Fibroblast of skin of left quadriceps (primary cell): ENCODE measurements at places on chromosomes 1 and 21.

GRCh38 chr1:165353731-165354671 lies 2.5 kb downstream of the LMX1A start:
- no peak for DNase-seq

DNA sequence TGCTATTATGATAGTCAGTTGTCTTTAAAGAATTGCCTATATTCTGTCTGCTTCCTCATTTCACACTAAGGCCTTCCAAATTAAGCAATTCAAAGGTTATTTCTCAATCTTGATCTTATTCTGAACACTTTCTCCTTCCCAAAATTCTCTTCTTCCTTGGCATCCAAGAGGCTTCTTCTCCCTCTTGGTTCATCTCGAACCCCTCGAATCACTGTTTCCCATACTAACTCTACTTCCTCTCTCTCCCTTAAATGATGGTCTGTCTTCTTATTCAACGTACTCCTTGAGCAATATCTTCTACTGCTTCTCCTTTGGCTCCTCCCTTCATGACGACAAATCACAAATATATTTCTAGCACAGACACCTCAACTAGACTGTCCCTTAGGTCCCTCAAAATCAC lies 4.5 kb downstream of the COPA start:
- DNase-seq: no peak

GRCh38 chr1:66416295-66416694 lies 117.7 kb upstream of the SGIP1 start:
- no peak for DNase-seq

GRCh38 chr1:206005234-206005633 lies 2.0 kb upstream of the RAB7B start:
- no peak for DNase-seq

DNA sequence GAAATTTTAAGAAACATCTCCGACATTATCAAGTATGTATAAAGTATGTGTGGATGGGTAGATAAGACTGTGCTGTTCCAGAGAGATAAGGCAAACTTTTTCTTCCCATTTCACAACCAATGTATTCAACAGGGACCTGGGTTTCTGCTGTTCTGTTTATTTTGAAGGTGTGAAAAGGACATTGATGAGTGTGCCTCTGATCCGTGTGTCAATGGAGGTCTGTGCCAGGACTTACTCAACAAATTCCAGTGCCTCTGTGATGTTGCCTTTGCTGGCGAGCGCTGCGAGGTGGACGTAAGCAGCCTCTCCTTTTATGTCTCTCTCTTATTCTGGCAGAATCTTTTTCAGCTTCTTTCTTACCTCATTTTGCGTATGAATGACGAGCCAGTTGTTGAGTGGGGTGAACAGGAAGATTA lies 174.0 kb downstream of the CRB1 start:
- DNase-seq: peak; percentile 42

DNA sequence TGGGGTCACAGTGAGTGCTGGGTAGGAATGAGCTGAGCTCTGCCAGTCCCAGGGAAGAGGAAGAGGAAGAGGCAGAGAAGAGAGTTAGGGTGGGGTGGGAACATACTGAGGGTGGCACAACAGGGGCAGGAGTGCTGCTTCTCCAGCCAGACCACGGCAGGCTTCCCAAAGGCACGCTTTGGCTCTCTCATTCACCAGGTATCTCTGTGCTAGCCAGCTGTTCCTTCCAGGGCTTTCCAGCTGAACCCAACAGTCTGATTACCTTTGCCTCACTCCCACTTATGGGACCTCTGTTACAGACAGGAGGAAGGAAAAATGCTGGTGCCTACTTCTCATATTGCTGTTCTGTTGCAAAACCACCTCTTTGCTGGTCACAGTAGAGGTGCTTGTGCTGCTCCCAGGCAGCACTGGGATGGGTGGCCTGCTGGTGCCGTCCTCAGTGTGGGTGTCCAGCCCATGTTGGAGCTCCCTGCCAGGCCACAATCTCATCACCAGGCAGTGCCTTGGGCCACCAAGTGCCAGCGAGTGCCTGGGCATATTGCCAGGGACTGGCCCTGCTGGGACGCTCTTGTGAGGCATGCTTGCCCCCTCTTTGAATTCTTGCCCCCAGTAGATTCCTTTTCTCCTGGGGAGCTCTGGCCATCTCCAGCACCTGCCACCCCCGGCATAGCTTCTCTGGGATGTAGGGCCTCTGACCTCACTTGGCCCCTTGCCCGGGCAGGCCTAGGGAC lies 2.1 kb downstream of the ADORA1 start:
- DNase-seq: no peak

GRCh38 chr1:222420633-222421032 lies 127.3 kb downstream of the HHIPL2 start:
- DNase-seq: no peak

DNA sequence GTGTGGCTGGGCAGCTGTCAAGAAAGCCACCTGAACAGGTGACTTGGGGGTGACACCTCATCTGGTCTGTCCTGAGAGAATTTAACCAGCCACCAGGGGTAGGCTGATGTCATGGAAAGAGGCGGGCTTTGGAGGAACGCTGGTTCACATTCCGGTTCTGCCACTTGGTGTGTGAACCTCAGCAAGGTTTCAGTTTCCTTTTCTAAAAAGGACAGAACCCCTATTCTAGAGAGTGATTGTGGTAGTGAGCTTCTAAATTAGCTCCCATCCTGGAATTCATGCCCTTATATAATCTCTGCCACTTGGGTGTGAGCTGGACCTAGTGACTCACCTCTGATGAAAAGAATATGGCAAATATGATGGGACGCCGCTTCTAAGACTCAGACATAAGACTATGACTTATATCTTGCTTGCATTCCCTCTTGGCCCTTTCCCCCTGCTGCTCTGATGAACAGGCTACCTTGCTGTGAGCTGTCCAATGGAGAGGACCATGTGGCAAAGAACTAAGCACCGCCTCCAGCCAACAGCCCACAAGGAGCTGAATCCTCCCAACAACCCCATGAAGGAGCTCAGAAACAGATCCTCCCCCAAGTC lies 332.1 kb downstream of the RRAGC start:
- DNase-seq: no peak

GRCh38 chr1:229238674-229239415 lies 32.1 kb upstream of the RAB4A start:
- DNase-seq: no peak

- DNase-seq: no peak
These were observed 5.8 kb upstream of the CHI3L2 start for GRCh38 chr1:111221633-111222291.

DNA sequence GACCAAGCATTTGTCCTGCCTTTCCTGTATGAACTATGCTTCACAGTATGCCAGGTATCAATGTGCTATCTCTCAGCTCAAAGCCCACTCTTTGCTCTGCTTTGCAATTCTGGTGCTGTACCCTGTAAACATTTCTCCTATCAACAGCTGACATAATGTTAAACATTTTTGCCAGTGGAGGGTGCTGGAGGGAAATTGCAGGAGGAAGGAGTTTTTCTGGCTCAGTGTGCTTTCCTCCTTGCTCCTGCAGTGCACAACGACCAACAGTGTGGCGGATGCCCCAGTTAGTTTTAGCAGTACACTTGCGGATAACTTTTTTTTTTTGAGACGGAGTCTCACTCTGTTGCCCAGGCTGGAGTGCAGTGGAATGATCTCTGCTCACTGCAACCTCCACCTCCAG lies 67.1 kb upstream of the PTGFRN start:
- no peak for DNase-seq

DNA sequence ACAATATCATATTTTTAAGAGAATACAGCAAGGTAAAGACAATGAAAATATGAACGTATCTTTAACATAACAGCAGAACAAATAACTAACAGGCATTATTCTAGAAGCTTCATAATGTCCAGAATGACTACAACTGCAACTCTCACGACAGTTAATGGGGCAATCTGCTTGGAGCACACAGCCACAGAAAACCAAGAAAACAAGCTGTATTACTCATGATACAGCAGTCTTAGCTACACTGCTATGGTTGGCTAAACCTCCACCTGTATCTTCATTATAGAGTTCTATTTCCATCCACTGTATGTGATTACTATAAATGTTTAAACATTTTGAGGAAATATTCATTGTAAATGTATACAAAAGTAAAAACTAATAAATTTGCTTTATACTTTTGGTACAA lies 139.9 kb downstream of the DPYD start:
- DNase-seq: no peak

GRCh38 chr1:169858467-169858866 lies 35.2 kb downstream of the SCYL3 start:
- no peak for DNase-seq

DNA sequence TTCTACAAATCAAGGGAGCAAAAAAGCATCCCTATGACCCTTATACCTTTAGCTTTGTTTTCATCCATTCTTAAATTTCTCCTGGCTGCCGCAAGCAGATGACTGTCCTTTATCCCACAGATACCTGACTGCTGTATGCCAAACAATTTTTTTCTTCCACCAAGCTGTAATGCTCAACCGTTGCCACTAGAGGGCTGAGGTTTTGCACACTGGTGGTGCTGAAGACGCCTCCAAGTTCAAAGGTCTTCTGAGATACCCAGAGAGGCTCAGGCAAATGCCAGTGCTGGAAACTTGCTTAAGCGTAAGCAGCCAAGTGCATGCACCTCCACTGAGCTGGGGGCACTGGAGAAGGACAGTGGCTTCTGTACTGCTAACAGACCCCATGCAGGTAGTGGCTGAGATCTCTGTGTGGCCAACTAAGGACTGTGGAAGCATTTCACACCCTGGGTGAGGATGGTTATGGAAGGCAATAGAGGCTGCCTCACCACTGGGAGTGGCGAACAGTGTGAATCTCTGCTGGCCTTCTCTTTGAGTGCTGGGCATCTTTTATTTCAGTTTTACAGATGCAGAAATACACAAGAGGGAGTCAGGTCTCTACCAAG lies 28.5 kb downstream of the CNIH3 start:
- no peak for DNase-seq

DNA sequence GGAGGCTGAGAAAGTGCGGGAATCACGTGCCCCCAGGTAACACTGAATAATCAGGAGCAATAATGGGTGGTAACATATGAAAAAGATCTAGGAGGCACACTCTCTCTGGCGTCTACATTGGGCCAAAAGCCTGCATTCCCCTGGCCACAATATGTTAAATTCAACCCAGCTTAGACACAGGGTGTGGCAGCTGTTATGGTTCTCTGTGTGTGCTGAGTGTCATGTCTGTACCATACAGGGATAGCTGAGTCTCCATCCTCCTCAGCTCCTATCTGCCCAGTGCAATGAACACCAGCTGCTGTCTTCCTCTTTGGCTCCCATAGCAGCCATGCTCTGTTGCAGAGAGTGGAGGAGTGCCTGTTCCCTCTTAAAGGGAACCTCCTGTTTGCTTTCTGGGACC lies 14.3 kb downstream of the S100A11 start:
- no peak for DNase-seq

DNA sequence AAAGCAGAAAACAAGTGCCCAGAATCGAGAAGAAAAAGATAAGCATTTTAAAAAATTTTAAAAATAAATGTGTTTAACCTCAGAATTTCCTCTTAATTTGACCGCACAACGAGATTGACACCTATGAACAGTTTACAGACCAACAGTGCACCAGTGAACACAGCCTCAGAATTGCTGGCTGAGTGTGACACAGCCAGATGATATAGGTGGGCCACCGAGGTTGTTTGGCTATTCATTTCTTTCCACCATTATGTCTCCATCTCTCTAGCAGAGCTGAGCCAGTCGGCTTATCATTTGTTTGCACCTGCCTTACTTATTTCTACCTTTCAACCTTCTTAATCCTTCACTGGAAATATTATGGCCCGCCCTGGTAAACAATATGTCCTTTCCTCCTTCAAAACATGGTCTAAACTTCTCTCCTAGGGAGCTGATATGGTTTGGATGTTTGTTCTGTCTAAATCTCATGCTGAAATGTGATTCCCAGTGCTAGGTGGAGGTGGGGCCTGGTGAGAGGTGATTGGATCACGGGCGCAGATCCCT lies 86.1 kb downstream of the DUSP10 start:
- no peak for DNase-seq

DNA sequence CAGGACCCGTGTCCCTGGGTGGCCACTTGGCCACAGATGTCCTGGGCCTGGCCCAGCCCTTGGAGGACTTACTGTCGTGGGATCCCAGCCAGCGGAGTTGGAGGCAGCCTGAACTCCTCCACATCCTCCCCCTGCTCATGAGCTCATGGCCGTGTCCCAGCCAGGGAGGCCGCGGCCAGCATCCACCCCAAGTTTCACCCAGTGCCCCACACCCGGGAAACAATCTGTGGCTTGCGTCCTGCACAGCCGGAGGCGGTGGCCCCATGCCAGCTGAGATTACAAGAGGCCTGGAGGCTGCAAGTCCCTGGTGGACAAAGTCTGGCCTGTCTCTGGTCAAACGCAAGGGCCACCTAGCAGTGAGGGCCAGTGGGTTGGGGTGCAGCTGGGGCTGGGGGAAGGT lies 27.5 kb upstream of the TMEM52 start:
- no peak for DNase-seq

DNA sequence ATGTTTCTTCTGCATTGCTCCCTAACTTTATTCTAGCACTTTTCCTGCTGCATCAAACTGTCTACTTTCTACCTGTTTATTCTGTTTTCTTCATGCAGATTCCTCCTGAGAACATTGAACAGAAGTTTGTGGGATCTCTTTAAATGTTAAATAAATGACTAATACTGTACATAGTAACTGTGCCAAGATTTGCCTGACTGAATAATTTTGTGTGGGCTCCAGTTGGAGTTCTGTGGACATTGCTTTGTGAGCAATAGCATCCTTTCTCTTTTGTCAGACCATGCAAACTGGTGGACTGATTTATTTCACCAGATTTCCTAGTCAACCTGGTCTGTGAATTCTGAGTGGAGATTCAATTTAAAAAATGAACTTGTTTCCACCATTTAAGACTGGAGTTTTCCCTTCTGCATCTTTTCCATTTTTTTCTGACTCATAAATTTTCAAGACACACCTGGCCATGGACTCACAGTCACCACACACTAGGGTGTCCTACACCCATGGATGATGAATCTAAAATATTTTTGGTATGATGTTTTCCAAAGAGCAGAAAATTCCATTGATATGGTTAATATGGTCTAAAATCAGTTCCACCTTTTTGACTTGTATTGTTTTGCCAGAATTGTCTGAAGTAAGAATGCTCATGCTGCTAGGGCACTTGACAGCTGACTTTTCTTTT lies 140.7 kb upstream of the SPAG17 start:
- DNase-seq: no peak

- DNase-seq: no peak
These were observed 294.4 kb upstream of the NR5A2 start for GRCh38 chr1:199733125-199733524.

GRCh38 chr1:103497404-103497803 lies 28.1 kb upstream of the RNPC3 start:
- no peak for DNase-seq

DNA sequence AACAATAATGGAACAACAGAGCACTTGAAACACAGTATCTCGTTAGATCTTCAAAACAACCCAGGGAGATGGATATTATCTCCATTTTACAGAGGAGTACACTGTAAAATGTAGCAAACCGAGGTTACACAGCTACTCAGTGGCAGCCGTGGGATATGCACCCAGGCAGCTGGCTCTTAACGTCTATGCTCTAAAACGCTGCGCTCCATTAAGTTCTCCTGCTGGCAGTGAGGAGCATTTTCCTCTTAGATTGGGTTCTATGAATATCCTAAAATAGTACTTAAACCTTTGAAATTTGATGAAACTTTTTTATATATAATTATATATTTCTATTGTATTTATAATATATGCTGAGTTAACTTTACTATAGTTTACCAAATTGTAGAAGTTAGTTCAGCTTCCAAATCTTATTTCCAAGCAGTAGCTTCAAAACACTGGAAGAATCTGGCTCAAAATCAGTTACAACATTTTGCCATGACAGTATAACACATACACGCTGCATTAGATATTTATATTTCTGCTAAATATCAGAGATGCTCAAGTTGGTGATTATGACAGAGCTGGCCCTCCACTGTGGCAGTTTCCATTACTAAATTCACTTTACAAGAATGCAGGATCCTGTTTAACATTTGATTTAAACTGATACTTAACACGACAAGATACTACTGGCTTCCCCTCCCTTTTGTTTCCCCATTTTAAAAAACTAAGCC lies 49.5 kb downstream of the TGFBR3 start:
- no peak for DNase-seq
